ENCODE measurements at places on chromosomes 11 and 22.

DNA sequence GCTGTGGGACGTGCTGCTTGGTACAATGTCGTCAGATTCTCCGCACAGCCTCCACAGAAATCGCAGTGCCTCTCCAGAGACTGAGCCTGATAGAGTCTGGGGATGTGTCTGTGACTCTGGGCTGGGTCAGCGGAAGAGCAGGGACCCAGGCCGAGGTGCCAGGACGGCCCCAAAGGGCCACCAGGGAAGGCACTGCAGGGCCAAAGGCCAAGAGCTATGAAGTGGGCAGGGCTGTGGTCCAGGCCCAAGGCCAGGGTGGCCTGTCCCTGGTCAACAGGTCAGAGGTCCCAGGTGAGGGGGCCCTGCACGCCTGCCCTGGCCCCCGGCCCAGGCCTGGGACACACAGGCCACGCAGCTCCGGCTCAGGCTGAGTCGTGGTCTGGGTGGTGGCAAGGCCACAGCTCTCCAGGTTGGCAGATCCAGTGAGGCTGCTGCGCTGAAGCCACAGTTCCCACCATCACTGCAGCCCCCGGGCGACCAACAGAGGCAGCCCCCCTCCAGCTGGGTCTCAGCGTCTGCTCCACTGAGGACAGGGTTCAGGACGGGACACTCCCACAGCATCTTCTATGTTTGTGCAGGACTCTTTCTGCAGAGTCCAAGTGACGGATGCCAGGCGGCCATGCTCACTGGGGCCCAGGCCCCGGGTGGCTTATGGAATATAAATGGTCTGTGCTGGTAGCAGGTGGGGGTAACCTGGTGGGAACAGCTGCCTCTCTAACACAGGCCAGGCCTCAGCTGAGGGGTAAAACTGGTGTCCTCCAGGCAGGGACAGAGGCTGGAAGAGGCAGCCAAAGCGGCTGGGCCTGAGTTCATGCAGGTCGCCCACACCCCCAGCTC is 4.8 kb upstream of the PIM3 start:
- DNase-seq = no peak

DNA sequence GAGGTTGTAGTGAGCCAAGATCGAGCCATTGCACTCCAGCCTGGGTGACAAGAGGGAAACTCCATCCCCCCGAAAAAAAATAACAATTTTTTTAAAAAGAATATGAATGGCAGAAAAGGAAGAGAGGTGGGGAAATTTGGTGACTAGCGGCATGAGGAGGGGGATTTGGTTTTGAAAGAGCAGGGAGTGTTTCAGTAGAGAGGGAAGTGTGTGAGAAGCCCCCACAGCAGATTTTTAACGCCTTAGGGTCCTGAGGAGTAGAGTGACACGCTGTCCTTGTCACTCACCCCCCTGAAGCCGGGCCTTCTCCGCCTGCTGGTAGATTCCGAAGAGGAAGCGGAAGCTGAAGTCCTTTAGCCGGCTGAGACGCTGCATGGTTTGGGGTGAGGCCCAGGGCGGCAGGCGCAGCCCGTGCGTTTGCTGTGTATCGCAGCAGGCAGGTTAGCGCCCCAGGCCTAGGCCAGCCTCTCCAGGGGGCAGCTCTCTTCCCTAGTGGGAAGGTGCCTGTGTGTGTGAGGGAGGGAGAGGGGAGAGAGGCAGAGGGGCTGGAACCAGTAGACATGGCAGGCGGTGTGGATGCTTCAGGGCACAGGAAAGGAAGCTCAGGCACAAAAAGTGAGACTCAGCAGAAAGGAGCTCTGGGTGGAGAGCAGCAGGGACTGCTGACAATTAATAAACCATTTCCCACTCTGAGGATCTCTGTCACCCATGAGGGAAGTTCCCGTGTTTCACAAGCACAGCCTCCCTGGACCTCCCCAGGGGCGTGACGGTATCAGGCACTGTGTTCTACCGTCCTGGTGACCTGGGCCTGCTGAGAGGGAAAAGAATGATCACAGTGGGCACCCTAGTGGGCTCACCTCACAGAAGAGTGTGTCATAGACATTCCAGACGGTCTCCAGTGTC is 3.9 kb downstream of the ACP2 start:
- DNase-seq = no peak

DNA sequence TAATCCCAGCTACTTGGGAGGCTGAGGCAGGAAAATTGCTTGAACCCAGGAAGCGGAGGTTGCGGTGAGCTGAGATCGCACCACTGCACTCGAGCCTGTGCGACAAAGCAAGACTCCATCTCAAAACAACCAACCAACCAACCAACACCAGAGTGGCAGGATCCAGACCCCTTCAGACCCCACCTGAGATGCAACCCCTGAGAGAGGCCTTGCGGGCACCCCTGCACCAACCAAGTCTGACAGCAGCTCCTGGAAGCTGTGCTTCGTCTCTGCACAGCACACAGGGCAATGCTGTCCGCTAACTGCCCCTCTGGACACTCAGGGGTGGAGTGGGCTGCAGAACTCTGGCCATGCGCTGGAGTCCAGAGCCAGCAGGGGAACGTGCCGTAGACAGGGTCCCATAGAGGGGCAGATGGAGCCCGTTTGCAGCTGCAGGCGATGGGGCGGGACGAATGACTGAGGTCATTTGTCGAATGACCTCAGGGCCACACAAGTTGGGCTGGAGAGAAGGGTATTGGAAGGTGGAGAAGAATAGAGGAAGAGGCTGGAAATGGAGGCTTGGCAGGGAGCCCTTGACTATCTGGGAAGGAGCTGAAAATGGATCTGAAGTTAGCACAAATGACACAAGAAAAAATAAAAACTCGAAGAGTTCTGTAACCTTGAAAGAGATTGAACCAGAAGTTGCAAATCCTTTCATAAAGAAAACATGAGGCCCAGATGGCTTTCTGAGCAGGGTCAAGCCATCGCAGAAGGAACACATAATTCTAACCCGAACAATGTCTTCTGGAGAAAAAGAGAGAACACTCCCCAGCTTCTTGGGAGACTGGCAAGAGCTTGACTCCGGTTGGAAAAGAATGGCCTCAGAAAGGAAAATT is 199.7 kb downstream of the CTTN start:
- DNase-seq = no peak

DNA sequence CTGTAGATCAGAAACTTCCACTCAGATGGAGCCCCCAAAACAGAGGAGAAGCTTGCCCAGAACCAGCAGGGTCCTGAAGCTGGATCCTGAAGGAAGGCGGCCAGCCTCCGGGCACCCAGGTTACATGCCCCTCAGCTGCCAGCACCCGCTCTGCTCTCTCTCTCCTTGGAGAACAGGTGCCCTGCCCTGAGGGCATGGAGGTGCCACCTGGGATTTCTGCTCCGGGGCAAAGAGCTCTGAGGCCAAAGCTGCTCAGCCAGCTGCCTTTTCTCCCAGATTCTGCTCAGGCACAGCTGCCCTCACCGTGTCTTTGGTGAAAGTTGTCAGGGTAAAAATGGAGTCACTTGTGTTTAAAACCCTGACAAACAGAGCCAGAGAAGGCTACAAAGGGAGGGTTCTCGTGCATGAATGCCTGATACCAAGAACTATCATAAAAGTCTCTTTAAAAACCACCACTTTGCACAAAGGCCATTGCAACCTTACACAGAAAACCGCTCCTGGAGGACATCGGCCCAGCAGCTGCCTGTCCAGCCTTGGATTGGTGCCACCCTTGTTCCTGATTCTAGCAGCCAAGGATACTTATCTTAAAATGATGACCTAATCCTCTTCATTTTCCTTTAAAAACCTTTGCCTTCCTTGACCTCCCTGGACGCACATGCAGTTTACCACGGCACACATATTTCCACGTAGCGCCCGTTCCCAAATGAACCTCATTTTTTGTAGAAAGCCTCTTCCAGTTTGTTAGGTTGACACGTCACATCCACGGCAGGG is 140.0 kb downstream of the CACNA1I start:
- DNase-seq = no peak

- no peak for DNase-seq
These were observed 45.5 kb downstream of the PIWIL3 start for GRCh38 chr22:24728790-24729637.

- peak; percentile 48 for DNase-seq
These were observed 74.0 kb upstream of the PHF21B start for GRCh38 chr22:45083659-45084305.

GRCh38 chr11:2663915-2664314 is 35.9 kb downstream of the KCNQ1OT1 start:
- DNase-seq = no peak

- DNase-seq = peak; percentile 56
These were observed 11.8 kb downstream of the SMPD1 start for GRCh38 chr11:6402061-6402470.

Measured in activated CD4-positive, alpha-beta T cell treated with anti-CD3 and anti-CD28 coated beads, Interleukin-2, Interleukin-4, amounts not matched to agents 100 ng/mL and 50 ng/mL, durations not matched to agents 16 hours and 8 hours (primary cell).